T-helper 17 cell (primary cell): ENCODE measurements at places on chromosomes 4 and X.

GRCh38 chrX:31136144-31136611 lies 64.3 kb upstream of the FTHL17 start:
- no peak for DNase-seq

GRCh38 chr4:173056271-173056670 lies 112.3 kb upstream of the GALNT7 start:
- no peak for DNase-seq

- DNase-seq: no peak
Measured at GRCh38 chr4:39978904-39979303, 1.2 kb upstream of the PDS5A start.

DNA sequence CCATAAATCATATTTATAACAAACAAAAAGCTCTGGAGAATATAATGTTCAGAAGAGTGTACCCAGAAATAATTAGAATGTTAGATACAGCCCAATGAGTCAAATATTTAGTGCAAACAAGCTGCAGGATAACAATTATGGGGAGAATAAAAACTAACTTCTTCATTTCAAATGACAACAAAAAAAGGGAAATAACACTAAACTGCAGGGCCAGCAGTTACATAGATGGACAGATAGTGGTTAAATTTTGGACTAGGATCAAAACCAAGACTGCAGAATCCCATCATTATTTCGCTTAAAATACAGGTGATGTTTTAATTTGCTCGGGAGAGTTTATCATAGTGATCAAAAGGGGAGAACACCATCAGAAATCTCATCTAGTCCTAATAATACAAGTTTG lies 617 bp upstream of the GPR34 start:
- no peak for DNase-seq

DNA sequence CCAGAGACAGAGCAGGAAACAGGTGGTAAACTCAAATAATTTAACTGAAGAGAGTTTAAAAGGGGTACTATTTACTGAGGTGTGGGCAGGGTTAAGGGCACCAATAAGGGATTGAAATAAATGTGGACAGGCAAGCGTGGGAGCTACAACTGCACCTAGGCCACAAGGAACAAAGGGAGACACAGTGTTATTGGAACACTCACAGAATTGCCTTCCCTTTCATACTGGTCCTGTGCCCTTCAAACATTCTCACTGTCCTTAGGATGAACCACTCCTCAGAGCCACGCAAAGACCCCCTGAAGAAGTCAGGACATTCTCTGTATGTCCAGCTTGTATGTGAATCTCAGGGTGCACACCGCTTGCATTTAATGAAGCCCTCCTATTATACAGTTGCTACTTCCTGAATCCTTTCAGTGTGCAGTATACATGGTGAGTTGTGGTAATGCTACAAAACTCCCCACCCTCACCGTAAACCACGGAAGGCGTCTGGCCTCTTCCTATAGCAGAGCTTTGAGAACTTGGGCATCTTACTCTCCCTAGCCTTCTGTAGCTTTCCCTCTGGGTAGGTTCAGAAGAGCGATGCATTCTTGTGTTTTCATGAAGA lies 9.6 kb upstream of the MRPL1 start:
- peak; percentile 55 for DNase-seq

- DNase-seq: no peak
Measured at GRCh38 chrX:25928316-25928715, 209.8 kb upstream of the MAGEB18 start.

GRCh38 chr4:8370835-8371595 lies 69.5 kb downstream of the ACOX3 start:
- no peak for DNase-seq

DNA sequence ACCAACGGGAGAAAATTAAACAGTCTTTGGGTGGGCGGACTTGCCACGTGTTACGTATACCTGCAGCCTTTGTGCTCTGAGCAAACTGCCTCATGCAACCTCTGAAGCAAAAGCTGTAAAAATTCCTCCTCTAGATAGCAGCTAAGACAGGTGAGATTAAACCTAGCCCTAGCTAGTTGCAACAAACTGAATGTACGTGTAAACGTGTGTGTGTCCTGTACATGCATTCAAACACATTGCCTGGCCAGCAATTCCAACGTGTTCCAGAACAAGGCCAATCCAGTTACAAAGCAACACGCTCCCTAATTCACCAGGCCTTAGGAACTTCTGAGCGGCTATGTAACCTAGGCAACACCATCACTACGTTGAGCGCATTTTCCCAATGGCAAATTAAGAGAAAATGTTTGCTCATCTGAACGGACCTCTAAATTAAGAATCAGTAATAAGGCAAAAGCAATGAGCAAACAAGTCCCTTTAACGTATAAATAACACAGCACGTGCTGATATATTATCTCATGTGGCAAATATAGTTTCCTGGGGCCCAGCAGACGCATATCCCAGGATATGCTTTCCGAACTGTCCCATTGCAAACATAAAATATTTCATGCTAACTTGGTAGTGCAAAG lies 792 bp downstream of the PPID start:
- no peak for DNase-seq

DNA sequence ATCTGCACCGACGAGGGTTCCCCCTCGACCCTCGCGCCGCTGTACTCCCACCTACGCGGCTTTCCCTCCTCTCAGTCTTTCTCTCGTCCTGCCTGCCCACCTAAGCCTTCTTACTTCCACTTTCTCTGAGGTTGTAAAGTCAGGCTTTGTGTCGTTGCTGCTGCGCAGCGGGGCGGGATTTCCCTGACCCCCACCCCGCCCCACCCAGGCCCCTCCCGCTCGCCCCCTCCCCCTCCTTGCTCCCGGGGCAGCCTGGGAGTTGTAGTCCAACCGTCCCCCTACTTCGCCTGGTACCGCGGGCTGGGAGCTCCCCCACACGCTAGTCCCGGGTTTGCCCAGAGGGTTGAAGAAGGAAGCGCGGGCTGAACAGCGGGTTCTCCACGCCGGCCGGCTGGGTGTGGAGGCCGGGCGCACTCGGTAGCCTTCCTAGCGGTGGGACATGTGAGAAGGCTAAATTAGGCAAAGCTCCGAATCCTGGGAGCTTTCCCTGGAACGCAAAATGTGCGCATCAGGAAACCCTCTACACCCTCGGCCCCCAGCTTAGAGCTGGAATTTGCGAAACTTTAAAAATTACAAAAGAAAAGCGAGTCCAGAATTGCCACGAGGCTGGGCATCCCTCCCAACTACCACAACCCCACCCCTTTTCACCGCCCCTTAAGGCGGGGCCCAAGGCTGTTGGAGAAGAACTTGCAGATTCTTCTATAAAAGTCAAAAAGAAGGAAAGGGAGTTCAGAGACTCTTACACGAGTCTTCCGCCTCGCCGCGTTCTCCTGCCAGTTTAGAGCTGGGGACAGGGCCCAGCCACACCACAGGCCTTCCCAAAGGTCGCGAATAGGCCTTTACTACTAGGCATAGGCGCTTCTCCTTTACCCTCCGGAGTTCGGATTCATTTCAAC lies at the start of gene ATP11C:
Gene ATP11C, minus strand, starts transcription at position 153 of the 896 bp plus-strand sequence. CDS start 1,011 bp downstream, outside the sequence.
- peak; percentile 76 for DNase-seq

- no peak for DNase-seq
Measured at GRCh38 chr4:170671171-170671570, 581.4 kb upstream of the AADAT start.

GRCh38 chr4:159146488-159146887 lies 43.6 kb downstream of the RAPGEF2 start:
- DNase-seq: no peak
